Activated CD8-positive, alpha-beta T cell treated with anti-CD3 and anti-CD28 coated beads for 36 hours (primary cell): ENCODE measurements at places on chromosomes 6 and 20. TPM values are rescaled to one million over a fixed set of nuclear protein-coding genes. Genes with fewer than 3 reads are reported as not detected.

GRCh38 chr6:2378891-2379652 lies 133.7 kb upstream of the GMDS start:
- DNase-seq: peak; percentile 24

DNA sequence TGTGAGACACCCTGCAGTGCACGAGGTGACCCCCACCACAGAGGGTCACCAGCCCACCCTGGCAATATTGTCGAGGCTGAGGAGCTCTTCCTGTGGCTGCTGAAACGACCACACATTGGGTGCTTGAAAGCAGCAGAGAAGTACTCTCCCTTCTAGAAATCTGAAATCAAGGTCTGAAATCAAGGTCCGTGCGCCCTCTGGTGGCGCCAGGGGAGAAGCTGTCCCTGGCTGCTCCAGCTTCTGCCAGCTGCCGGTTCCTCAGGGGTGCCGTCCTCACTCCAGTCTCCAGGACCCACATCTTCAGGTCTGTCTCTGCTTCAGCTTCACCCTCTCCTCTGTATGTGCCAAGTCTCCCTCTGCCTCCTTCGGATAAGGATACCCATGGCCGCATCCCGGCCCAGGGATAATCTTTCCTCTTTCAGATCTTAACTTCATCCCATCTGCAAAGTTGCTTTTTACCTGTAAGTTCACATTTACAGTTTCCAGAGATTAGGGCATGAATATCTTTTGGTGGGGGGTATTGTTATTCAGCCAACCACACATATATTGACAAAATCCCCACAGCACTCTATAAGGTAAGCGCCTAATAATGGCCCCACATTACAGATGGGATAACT lies 108.3 kb upstream of the PHACTR3 start:
- DNase-seq: peak; percentile 76

The TINAG gene
- not detected for total RNA-seq

The FOXC1 gene
- total RNA-seq: 0.16 TPM
